Kidney tubule cell (primary cell): ENCODE measurements at places on chromosomes 1 and 21.

DNA sequence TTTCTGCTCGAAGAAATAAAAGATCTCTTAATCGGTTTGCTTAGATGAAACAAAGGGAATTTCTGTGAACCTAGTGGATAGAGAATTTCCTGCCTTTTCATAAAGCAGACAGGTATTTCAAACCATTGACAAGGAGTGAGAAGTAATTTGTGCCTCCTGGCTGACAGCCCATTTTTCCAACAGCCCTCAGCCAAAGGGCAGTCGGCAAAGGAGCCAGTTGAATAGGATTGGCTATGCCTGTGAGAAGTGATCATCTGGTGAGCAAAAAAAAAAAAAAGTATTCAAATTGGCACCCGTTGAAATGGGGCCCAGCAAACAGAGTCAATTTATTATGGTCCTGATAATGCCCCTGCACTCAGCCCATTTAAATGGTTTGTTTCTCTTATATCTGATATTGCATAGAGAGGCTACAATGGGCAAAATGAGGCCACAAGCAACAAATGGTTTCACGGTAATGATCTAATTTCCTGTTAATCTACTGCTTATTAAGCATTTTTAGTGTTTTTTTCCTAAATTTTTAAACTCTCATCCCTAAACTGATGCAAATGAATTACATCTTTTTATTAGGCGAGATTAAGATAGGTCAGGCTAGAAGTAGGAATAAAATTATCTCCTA, 477.5 kb downstream of the NUF2 start:
- DNase-seq = no peak

DNA sequence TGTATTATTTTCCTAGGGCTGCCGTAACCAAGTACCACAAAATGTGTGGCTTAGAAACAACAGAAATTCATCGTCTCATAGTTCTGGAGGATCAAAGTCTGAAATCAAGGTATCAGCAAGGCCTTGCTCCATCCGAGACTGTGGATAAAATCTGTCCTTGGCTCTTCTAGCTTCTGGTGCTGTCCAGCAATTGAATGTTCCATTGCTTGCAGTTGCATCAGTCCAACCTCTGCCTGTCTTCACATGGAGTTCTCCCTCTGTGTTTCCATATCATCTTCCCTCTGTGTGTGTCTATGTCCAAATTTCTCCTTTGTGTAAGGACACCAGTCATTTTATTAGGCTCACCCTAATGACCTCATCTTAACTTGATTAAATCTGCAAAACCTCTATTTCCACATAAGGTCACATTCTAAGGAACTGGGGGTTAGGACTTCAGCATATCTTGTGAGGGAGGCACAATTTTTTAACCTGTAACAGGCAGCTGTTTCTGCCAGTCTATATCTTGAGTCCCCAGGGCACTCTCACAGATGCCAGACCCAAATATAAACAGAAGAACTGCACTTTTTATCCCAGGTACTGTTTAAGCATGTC, 84.2 kb downstream of the ERG start:
- DNase-seq = no peak

- no peak for DNase-seq
Observed at GRCh38 chr1:172663732-172664131, 4.8 kb downstream of the FASLG start.

DNA sequence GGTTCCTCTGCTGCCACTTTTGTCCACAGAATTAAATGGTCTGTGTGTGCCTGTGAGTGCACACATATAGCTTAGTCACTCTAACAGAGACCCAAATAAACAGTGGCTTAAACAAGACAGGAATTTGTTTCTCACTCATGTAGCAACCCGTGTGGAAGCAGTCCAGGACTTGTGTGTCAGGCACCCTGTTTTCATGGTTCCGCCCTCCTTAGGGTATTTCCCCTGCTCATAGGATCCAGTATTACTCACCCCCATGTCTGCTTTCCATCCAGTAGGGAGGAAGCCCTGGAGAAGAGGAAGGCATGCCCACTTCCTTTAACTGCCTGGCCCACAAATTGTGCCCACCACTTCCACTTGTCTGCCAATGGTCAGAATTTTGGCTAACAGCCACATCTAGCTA, 41.3 kb upstream of the TACSTD2 start:
- peak; percentile 100 for DNase-seq

DNA sequence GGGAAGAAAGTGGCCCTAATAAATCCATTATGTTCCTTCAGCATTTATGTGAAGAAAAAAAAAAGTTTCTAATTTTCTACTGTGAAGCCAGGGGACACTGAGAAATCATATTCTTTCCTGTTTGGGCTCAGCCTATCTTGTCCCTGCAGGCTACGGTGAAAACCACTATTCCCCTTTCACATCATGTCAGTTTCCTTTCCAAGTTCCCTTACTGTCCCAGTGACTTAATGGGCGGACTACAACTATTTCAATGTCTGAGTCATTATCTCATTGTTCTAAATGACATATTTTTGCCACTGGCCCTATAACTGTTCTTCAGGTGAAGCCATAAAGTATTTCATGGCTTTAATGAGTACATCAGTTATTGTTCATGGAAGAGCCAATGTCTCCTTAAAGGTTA, 71.3 kb upstream of the BEND5 start:
- no peak for DNase-seq

GRCh38 chr21:38352536-38353219, 95.9 kb downstream of the KCNJ15 start:
- peak; percentile 84 for DNase-seq

DNA sequence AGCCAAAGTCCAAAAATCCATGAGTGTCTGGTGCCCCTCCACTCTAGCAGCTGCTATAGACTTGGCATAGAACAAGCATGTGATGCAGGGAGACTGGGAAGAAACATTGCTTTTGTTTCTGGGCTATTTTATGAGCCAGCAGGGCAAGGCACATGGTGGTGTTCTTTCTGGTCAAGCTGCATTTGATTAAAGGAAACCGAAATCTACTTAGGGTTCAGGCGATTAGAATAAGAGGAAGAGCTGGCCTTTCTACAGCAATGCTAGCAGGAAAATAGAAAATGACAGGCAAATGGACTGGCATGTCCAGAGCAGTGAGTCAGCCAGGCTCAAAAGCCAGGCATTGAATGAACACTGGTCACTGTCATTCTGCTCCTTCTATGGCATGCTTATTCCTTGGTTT, 28.5 kb upstream of the ARHGAP29 start:
- peak; percentile 73 for DNase-seq

DNA sequence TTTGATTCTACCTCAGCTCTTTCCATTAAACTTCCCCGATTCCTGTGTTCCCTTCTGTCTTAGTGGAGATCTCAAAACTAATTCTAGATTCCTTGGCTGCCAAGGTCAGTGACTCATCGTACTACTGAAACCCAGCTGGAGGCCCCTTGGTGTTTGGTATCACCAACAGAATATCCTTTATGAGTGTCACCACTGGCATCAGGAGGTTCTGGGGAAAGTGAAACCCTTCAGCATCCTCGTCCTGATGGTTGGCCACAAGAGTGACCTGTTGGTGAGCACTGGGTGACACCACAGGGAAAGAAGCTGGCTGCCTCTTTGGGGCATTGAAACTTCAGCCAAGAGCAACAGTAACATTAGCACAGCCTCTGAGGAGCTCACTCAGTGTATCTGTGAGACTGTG, 9.6 kb downstream of the RAB42 start:
- DNase-seq = peak; percentile 98

DNA sequence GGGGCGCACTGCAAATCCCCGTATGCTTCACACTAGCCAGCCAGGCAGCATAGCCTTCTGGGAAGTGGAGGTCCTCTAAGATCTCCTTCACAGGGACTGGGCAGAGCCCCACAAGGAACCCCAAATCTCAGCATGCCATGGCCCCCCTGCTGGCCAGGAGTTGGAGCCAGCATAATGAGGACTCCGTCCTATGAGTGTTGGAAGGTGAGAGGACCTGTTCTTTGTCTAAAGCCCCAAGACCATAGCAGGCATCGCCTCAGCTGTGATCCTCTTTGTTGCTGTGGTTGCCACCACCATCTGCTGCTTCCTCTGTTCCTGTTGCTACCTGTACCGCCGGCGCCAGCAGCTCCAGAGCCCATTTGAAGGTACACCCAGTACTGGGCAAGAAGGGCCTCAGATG, 1.5 kb downstream of the SHISA4 start:
- DNase-seq = no peak

DNA sequence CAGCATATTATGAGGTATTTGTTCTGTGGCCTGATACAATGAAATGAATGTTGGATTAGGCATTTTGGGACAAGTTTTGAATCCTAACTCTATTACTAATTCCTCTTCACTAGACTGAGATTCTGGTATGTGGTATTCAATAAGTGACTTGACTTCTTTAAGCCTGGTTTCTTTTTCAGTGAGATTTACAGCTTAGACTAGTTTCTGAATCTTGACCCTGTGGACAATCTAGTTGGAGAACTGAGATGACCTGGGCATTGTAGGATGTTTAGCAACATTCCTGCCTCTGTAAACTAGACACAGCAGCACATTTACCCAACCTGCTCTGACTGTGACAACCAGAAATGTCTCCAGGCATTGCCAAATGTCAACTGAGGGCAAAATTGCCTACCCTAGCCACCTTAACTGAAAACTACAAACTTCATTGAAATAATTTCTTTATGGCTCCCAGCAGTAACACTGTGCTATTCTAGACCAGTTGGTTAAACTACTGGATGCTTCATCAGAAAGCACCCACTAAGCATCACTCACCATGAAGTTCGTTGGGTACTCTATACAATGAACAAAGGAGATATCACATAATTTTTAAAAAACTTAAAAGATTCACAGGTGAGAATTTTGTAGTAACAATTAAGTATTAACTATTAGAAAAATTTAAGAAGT, 16.8 kb downstream of the PTPRC start:
- DNase-seq = peak; percentile 70

- DNase-seq = no peak
Observed at GRCh38 chr1:8544644-8545043, 226.7 kb downstream of the SLC45A1 start.

DNA sequence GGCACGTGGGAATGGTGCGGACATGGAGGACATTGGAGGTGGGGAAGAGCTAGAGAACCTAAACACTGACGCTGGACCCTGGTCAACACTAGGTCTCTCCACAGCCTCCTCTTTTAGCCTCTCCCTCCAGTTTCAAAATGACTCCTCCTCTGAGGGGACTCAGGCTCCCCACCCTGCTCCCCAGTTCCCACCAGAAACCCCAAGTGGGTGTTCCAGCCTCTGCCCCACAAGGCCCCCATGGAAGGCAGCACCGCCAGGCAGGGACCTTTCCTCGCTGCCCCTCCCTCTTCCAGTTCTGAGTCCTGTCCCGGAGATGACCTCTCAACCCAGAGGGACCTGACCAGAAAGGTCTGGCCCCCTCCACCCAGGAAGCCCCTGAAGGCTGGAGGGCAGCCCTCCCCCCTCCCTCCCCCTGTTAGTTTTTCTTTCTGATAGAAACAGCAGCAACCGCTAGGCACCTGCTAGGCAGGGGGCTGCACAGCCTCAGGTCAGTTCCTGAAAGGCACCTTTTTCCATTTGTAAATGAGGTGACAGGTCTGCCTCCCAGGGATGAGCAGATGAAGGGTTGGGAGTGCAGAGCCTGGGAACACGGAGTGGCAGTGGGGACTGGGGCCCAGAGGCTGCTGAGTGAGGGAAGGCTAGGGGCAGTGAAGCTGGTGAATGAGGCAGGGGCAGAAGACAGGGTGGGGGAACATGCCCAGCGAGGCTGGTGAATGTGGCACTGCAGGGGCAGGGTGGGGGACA, 9.3 kb upstream of the ITGB2 start:
- no peak for DNase-seq

- DNase-seq = no peak
Observed at GRCh38 chr1:47758341-47759250, 238.6 kb downstream of the TRABD2B start.

- DNase-seq = no peak
Observed at GRCh38 chr1:154575147-154575927, 7.8 kb downstream of the CHRNB2 start.

DNA sequence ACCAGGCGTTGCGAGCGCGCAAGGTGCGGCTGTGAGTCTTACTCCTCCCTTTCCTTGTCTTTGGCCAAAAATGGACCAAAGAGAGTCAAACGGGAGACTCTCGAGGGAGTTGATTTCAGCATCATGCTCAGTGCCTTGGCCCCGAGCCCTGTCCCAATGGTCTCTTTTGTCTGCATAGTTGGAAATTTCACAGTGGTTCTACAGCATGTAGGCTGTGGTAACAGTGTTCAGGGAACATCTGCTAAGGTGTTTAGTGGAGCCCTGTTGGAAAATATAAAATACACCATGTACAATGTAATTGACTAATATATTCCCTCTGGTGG, 2.7 kb downstream of the CACNA1E start:
- DNase-seq = no peak

- no peak for DNase-seq
Observed at GRCh38 chr1:68081775-68082283, 31.4 kb upstream of the DIRAS3 start.

GRCh38 chr1:37734629-37735591, 30.0 kb downstream of the EPHA10 start:
- no peak for DNase-seq

- DNase-seq = peak; percentile 34
Observed at GRCh38 chr1:192579010-192579738, 3.6 kb downstream of the RGS1 start.

- DNase-seq = no peak
Observed at GRCh38 chr21:35273333-35273732, 224.2 kb upstream of the RUNX1 start.

GRCh38 chr1:90318431-90318830, 323.5 kb downstream of the ZNF326 start:
- DNase-seq = no peak

- no peak for DNase-seq
Observed at GRCh38 chr1:89668961-89669360, 36.0 kb downstream of the LRRC8C start.

DNA sequence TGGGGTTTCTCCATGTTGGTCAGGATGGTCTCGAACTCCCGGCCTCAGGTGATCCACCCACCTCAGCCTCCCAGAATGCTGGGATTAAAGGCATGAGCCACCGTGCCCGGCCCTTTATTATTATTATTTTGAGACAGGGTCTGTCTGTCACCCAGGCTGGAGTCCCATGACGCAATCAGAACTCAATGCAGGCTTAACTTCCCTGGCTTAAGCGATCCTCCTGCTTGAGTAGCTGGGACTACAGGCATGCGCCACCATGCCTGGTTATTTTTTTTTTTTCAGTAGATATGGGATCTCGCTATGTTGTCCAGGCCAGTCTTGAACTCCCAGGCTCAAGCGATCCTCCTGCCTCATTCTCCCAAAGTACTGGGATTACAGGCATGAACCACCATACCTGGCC, 47.1 kb upstream of the CITED4 start:
- DNase-seq = no peak

- no peak for DNase-seq
Observed at GRCh38 chr21:46078978-46079351, 18.9 kb upstream of the COL6A2 start.

- DNase-seq = peak; percentile 25
Observed at GRCh38 chr21:34670220-34670961, 1.6 kb downstream of the CLIC6 start.

GRCh38 chr1:158191299-158191698, 10.6 kb downstream of the CD1D start:
- no peak for DNase-seq

GRCh38 chr1:10519016-10519417, 44.3 kb downstream of the PEX14 start:
- DNase-seq = peak; percentile 36

- peak; percentile 75 for DNase-seq
Observed at GRCh38 chr21:35882791-35883240, 177.5 kb downstream of the SETD4 start.
